ENCODE measurements at places on chromosomes 1 and 21.

DNA sequence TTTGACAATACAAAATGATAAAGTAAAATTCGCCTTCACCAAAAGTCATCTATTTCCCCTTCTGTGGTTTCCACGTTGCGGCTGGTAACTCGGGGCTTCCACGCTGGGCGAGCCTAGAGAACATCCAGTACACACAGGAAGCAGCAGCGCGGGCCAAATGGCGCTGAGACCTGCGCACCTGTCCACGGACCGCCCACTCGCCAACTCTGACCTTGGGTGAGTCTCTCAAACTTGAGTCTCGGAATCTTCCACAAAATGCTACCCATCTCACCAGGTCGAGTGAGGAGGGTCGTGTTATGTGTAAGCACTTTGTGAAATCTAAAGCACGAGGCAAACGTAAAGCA lies 820 bp upstream of the TTF2 start:
- DNase-seq, result peak; percentile 81

DNA sequence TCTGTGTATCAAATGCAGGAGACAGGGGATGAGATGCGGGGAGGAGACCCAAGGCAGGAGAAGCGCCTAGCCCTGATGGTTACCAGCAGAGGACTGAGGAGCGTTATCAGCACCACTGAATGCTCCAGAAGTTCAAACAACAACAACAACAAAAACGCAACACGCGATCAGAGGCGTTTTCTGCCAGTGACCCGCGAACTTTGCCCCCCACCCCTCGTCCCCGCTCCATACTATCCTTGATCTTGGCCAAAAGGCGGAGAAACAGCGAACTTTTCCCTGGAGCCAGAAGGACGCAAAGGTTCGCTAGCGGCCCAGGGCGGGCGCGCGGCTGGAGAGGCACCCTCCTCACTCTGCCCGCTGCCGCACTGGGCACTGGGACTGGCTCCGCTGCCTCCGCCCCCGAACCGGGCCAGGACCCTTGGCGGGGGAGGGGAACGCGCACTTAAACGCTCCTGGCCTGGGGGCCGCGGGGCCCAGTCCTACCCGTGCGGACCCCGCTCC lies 699 bp downstream of the ECHDC2 start:
- DNase-seq, result no peak

- DNase-seq, result no peak
Observed at GRCh38 chr1:221190249-221190648, 311.0 kb downstream of the HLX start.

DNA sequence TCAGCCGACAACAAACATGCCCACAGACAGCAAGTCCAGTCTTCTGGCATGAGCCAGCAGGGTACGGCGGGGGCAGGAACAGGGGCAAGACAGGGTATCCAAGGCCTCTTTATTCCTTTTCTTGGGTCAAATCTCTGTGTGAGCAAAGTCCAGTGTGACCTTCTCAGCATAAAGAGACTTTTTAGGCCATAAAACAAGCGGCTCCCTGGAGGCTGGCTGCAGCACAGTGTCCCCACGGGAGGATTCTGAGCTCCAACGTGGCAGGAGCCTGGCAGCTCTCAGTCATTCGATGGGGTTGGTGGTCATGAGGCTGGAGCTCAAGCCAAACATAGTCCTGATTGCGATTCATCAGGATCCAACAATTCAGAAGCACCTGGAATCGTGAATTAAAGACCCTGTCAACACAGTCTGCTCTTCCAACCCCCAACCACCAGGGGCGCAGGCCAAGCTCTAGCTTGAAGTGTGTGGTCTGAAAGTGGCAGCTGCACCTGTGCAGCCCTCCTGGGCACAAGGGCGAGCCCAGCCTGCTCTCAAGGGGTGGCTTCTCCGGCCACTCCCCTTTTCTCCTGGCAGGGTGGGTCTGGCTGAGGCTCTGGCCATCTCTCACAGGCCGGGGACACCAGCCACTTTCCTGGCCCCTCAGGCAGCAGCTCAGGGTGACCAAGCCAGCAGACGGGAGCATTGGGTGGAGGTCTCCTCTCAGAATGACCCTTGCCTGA lies 62.1 kb downstream of the SLC66A1 start:
- no peak for DNase-seq

- no peak for DNase-seq
Observed at GRCh38 chr21:19590044-19590443, 1186.5 kb upstream of the TMPRSS15 start.

- DNase-seq, result no peak
Observed at GRCh38 chr1:248824701-248825100, 1.0 kb downstream of the SH3BP5L start.

DNA sequence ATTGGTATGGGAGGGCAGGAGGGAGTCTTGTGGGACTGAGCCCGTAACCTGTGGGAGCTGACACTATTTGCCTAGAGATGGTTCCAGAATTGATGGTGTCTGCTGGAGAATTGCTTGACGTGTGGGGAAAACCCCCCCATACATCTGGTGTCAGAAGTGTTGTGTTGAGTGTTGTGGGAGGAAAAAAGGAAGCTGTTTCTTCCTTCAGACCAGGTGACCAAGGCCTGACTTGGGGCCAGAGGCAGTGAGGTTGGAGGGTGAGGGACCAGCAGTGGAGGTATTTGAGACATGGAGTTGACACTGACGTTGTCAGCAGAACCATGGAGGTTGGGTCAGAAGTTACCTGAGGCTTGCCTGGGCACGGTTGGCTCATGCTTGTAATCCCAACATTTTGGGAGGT lies 8.3 kb downstream of the SHISAL2A start:
- DNase-seq, result no peak

DNA sequence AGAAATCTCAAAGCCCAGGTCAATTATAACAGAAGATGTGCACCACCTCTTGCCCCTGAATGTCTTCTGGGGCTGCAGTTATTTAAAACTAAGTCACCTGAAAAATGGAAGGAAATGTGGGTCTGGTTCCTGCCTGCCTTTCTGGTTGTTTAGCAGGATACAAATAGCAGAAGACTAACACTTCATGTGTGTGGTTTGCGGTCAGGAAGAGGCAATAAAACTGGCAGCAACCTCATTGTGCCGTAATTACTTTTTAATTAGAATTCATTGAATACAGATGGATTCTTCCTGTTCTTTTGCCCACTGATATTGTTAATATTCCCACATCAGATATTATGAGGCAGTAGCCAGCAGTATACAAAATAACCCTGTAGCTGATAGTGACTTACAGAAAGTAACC lies 345.7 kb downstream of the ZNF326 start:
- DNase-seq, result no peak

DNA sequence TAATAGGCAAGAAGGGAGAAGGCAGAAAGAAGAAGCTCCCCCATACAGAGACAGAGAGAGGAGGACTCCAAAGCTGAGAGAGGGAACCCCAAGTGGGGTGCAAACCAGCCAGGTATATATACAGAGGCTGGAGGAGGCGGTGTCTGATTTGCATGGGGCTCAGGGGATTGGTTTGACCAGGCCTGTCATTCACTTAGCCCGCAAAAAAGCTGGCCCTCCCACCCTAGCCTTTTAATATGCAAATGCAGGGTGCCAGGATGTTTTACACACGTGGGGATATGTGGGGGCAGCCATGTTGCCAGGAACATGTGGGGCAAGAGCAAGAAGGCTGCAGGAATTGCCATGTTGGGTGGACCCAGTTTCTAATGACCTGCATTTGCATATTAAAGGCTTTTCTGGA lies 37.0 kb upstream of the TENT5B start:
- DNase-seq, result no peak

GRCh38 chr1:54051933-54052430 lies 1.0 kb downstream of the TMEM59 start:
- no peak for DNase-seq

- peak; percentile 62 for DNase-seq
Observed at GRCh38 chr1:175192111-175192629, 406 bp downstream of the KIAA0040 start.

- no peak for DNase-seq
Observed at GRCh38 chr1:172219966-172220365, 200.5 kb upstream of the C1orf105 start.

DNA sequence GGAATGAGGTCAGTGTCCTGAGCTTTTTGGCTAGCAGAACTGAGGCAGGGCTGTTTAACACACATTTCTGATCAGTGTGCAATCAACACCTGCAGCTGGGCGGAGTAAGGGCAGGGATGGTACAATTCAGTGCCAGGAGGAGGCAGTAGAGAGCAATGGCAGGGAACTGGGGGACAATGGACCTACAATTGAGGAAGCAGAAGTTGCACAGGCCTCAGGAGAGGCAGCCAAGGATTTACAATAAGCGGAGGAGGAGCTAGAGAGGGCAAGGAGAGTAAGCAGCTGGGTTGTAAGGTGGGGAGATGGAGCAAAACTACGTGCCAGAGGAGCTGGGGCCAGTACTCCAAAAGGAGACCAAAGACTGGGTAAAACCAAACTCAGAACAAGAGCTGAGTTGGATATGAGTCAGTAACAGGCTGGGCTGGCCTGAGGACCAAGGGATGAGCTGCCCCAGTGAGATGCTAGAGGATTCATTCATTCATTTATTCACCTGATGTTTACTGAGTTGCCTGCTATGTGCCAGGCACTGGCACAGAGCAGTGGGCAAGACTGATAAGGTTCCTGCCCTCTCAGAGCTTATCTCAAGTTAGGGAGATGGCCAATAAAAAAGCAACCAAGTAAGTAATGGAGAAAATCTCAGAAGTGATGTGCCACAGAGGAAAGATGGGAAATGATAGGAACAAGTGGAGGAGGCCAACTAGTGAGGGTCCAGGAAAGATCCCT lies 10.4 kb upstream of the GALE start:
- peak; percentile 73 for DNase-seq

DNA sequence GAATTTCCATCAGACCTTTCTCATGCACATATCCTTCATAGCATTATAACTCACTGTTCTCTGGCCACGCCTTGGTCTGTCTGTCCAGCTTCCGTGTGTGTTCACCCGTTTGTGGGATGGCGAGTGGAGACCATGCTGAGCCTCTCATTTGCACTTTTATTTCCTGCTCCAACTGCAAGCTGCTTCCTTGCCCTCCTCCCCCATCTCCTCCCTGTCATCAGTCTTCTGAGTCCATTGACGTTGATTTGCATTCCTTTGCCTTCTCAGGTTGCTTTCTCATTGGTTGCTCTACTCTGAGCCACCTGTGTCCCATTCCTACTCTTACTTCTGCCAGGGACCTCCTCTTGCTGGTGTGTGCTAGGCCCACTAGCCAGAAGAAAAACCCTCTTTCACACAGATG lies 146.4 kb downstream of the NOS1AP start:
- DNase-seq, result no peak

DNA sequence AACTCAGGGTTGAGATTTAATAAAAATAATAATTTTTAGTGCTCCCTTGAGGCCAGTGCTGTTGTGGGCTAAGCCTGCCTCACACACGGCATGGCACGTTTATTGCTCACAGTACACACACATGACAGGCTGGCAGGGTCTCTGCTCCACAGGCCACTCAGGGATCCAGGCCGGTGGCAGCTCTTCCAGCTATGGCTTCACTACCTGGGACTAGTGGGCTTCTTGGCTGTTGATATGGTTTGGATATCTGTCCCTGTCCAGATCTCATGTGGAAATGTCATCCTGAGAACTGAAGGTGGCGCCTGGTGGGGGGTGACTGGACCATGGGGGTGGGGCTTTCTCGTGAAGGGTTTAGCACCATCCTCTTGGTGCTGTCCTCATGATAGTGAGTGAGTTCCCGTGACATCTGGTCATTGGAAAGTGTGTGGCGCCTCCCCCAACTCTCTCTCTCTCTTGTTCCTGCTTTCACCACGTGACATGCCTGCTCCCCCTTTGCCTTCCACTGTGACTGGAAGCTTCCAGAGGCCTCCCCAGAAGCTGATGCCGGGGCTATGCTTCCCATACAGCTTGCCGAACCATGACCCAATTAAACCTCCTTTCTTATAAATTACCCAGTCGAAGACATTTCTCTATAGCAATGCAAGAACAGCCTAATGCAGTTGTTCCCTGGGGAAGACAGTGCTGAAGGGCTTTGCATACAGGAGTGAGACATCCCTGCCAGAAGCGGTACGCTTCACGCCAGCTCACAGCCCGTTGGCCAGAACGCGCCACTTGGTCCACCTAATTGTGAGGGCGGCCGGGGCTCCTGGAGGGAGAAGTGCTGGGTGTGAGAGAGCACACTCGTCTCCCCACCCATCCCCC lies 226.9 kb upstream of the C1orf174 start:
- DNase-seq, result no peak

DNA sequence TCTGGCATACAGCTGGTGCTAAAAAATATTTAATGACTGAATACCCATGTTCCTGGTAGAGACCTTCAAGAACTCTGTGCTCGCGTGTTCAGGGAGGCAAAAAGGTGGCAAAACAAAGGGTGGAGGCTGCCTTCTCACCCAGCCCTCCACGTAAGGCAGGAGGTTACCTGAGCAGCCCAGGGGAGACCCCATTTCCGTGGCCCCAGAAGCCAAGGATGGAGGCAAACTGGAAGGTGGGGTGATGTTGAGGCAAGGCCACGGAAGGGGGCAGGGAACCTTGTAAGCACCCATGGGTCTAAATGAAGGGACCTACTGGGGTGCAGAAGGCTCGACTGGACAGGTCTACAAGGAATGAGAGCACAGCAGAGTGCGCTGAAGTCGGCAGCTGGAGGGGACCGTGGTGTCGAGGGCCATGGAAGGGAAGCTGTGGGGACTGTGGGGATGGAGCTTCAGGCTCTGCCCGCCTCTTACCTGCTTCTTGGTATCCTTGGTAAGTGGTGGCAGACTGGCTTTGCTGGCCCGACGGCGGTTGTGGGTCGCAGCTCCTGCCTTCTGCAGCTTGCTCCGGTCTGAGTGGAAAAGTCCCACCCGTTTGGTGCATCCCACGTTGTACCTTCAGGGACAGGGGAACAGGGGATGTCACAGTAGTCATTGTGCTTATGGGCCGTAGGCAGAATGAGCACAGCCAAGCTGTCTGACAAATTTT lies 8.9 kb upstream of the A3GALT2 start:
- no peak for DNase-seq

DNA sequence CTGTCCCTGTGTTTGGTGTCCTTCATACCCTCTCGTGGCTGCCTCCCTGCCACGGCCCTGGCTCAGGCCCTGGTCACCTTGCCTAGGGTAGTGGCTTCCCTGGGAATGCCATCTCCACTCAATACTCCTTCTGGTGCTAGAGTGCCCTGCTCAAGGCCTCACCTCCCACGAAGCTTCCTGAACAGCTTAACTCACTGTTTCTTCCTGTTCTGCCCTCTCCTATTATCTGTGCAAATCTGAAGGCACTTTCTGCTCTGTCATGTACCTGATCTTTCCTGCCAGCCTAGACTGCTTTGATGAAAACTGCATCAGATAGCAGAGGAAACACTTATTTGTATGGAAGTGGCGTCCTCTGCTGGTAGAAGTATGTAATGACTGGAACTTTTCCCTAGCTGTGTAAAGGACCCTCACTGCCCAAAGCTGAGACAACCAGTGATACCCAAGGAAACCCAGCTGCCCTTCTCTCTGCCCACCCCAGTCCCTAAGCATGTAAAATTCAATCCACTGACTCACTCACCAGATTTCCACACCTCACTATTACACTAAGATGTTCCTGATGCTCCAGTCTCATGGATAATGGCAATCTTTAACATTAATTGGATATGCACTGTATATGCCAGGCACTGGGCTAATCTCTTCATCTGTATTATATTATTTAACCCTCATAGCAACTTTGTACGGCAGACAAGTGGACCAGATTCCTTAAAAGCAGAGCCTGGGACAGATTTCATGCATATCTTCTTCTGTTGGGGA lies 36.2 kb upstream of the BTG2 start:
- DNase-seq, result peak; percentile 36

GRCh38 chr1:150002217-150002616 lies 8.3 kb downstream of the OTUD7B start:
- no peak for DNase-seq

- DNase-seq, result no peak
Observed at GRCh38 chr1:236127045-236127444, 15.3 kb upstream of the GPR137B start.

Measured in stimulated activated CD8-positive, alpha-beta memory T cell treated with anti-CD3 and anti-CD28 coated beads, Interleukin-4, amount 100 ng/mL, for 48 hours (primary cell).